Activated CD8-positive, alpha-beta T cell treated with anti-CD3 and anti-CD28 coated beads, Interleukin-2, amount 10 ng/mL, durations not matched to agents 7 days and 5 days (primary cell): ENCODE measurements at places on chromosomes 6 and 20.

GRCh38 chr6:73528897-73529296 is 8.1 kb upstream of the EEF1A1 start:
- no peak for DNase-seq

- DNase-seq: no peak
These were observed 828 bp downstream of the ASCC3 start for GRCh38 chr6:100880149-100880852.

GRCh38 chr6:130216620-130217019 is 6.1 kb downstream of the SAMD3 start:
- no peak for DNase-seq

- DNase-seq: no peak
These were observed 58.5 kb upstream of the CCN6 start for GRCh38 chr6:111995404-111995803.

GRCh38 chr6:161462148-161462547 is 188.3 kb upstream of the AGPAT4 start:
- DNase-seq: no peak

DNA sequence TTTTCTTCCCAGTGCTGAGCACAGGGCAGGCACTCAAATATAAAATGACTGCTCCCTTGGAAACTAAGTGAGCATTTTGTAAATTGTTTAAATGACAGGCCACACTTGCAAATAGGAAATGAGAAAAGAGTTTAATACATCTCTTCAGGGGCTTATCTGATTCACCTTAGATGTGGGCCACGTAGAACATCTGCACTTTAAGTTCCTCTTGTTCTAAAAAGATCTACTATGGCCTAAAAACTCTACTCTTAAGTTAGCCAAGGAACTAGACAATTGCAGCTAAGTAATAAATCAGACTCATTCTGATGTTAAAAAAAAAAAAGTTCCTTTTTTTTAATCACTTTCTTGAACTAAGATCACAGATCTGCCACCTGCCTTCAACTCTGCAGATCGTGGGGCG is 126.3 kb downstream of the KIF16B start:
- no peak for DNase-seq
